ENCODE measurements at places on chromosomes 12 and 14. TPM values are rescaled to one million over a fixed set of nuclear protein-coding genes. Genes with fewer than 3 reads are reported as not detected.

GRCh38 chr14:21084998-21085853 is 13.2 kb downstream of the ZNF219 start:
- DNase-seq = no peak

Gene MAP3K12
- polyA plus RNA-seq = 28.5 TPM

- no peak for DNase-seq
Observed at GRCh38 chr14:75751296-75751695, 90.2 kb downstream of the TTLL5 start.

DNA sequence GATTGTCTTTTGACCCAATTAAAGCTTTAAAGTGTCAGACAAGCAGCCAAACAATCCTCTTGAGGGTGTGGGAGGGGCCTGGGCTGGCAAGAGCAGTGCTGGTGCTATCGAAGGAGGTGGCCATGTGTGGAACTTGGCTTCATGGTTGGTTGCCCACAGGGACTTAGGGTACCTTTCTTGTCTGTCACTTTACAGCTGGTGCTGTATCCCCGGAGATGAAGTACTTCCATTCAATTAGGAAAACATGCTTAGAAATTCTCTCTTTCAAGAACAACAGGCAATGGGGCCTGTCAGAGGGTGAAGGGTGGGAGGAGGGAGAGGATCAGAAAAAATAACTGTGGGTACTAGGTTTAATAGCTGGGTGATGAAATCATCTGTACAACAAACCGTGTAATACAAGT is 86.5 kb downstream of the DAAM1 start:
- DNase-seq = no peak

- no peak for DNase-seq
Observed at GRCh38 chr12:133231001-133231400, 4.7 kb downstream of the ANHX start.

DNA sequence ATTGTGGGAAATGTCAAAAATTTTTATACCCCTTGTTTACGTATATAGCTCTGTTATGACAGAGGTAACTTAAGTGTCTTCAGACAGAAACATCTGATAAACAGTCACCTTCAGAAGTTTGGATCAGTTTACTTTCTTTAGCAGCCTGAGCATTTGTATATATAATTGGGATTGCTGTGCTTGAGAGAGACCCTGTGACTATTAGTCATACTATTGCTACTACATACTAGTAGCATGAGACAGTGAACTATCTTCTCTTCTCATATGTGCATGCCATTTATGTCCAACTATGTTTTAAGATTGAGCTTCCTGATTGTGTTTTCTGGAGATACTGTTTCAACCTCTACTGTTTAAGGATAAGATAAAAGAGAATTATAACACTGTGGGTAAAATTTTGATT is 101.5 kb downstream of the PDE6H start:
- DNase-seq = no peak

DNA sequence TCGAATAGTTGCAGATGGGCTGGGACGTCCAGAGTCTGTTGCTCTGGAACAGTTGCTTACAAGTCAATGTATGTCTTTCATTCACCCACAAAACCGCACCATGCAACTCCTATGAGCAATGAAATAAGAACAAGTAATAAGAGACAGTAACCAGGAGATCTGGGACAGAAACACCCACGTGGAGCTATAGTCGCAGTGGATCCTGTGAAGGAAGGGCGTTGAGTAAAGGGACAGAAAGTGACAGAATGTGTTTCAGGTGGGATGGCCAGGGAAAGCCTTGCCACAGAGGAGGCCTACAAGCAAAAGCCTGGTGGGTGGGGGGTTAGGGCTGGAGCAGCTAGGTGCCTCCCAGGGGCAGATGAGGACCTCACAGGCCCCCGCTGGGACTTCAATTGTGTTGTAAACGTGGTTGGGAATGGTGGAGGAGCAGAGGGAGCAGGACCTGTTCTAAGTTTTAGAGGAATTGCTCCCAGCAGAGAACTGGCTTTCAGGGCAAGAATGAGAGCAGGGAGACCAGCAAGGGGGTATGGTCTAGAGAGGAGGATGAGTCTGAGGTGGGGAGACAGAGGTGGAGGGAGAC is 86.7 kb upstream of the FZD10 start:
- DNase-seq = no peak

Gene NOVA1
- polyA plus RNA-seq = 32.1 TPM

- DNase-seq = no peak
Observed at GRCh38 chr14:39085933-39086332, 17.1 kb downstream of the SEC23A start.

DNA sequence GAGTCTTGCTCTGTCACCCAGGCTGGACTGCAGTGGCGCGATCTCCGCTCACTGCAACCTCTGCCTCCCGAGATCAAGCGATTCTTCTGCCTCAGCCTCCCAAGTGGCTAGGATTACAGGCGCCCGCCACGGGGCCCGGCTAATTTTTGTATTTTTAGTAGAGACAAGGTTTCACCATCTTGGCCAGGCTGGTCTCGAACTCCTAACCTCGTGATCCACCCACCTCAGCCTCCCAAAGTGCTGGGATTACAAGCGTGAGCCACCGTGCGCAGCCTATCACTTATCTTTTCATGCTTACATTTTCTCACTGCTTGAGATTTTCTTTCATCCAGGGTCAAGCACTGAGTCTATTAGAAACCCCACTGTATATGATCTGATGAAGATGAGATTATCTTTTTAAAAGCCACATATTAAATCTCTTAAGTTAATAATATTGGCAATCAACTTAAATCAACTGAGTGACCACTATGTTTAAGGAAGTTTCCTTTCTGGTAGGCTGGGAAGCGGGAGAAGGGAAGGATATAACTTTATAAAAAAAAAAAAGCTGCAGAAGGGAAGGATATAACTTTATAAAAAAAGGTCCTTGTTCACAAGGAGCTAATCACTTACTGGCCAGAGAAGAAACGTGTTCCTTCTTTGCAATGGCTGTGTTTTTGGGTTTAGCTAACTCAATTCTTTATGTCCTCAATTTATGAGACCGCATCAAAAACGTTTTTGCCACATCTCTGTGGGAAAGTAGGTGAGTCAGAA is 1.3 kb upstream of the MDM2 start:
- DNase-seq = no peak

DNA sequence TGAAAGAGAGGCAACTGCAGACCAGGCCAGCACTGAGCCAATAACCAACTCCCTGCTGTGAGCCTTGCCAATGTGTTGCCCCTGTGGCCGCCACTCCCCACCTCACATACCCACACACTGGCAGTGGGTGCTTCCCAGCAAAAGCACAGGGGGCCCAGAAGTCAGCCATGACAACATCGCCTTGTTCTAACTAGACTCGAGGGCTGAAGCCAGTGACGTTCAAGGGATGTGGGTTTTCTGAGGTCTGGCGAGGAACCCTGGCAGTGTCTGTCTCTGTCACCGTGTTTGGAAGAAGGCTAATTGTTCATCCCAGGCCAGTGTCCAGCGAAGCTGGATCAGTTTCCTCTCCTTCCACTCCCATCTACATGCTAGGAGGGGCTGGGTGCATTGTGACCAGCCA is 311.8 kb upstream of the AMIGO2 start:
- no peak for DNase-seq
